ENCODE measurements at places on chromosomes 3 and 15.

GRCh38 chr3:30795176-30795575 lies 99.3 kb downstream of the GADL1 start:
- no peak for DNase-seq

- DNase-seq: no peak
Measured at GRCh38 chr15:50783411-50783810, 17.9 kb upstream of the SPPL2A start.

DNA sequence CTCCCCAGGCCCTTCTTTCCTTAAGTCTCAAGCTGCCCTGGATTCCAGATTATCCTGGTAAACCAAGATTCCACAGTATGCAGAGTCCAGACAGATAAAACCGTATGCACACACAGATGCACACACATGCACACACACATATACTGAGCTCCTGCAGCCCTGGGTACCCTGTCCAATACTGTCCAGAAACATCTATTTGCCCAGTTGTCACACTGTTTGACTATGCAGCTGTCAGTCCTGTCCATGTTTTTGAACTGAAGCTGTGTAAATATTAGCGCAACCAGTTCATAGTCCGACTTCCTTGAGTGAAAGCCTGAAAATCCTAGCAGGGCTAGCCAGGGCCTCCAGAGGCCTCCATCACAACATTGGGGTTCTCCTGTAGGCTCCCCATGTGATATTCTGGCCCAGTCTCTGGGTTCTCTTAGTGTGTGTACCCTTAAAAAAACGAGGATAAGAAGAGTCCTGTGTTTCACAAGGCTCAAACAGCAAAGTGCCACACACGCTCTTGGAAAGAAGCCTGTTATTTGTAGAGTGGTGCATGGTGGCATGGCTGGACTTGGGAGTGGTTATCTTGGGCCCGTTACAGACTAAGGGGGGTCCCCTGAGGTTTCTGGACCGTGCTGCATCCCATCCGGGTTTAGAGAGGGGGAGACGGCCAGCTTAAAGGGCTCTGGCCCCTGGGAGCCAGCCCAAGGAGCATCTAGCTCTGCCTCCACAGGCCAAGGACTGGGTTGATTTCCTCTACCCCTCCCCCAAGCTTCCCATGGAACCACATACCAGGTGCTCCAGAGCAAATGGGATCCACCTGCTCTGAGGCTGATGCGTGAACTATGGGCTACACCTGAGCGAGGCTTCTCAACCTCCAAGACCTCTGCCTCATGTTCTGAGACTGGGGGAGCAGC lies 108.3 kb downstream of the IQSEC1 start:
- no peak for DNase-seq

GRCh38 chr3:104472221-104472620 lies 894.5 kb upstream of the ALCAM start:
- no peak for DNase-seq

GRCh38 chr3:181298421-181298820 lies 308.9 kb upstream of the DNAJC19 start:
- no peak for DNase-seq

GRCh38 chr3:52444860-52445793 lies at the start of gene SEMA3G:
Gene SEMA3G (minus strand): TSS chr3:52445103. CDS start chr3:52445027, 76 bp downstream.
- peak; percentile 39 for DNase-seq

GRCh38 chr3:126490619-126491018 lies 14.9 kb upstream of the ZXDC start:
- no peak for DNase-seq

- no peak for DNase-seq
Measured at GRCh38 chr15:61038910-61039309, 190.2 kb downstream of the RORA start.

DNA sequence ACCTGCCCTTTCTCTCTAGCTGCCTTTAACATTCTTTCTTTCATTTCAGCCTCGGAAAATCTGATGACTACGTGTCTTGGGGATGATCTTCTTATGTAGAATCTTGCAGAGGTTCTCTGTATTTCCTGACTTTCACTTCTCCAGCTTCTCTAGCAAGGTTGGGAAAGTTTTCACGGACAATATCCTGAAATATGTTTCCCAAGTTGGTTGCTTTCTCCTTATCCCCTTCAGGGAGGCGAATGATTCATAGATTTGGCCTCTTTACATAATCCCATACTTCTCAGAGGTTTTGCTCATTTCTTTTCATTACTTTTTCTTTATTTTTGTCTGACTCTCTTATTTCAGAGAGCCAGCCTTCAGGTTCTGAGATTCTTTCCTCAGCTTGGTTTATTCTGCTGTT lies 62.1 kb upstream of the CCDC54 start:
- no peak for DNase-seq

DNA sequence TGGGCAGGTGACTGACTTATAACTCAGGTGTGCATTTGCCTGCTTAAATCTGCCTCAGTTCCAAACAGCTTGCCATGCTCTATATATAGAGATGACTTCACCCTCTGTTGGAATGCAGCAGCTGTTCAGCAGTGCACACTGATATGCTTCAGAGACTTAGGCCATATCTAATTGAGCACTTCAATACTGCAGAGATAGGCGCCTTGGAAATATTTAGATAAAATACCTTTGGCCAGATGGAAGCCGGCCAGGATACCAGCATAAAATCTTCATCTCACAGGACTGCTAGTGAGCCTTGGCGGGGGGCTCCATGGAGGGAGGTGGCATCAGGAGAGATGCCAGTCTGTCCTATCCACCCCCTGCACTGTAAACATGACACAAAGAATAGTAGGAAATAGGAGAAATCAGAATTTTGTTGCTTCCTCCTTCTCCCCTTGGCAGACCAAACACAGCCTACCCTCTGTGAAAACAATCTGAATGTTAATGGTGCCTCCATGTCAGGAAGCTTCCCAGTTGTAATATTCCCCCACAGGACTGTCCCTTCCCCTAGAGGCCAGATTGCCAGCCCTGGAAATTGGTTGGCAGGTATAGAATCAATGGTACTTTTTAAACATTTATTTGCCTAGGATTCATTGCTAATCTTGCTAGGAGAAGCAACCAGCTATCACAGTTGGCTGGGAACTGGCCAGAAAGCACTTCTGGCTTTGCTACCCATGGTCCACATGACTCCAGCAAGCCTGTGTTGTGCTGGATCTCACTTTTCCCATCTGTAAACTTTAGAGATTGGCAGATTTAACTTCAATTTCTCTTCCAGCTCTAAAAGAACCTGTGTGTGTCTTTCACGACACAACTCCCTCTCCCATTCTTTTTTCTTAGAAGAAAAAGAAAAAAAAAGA lies 215.5 kb upstream of the KCNMB2 start:
- no peak for DNase-seq

GRCh38 chr3:150436161-150436560 lies 28.1 kb downstream of the TSC22D2 start:
- DNase-seq: no peak

GRCh38 chr15:80242802-80243201 lies 9.2 kb downstream of the CTXND1 start:
- no peak for DNase-seq

- DNase-seq: no peak
Measured at GRCh38 chr15:37100966-37101215, 542 bp upstream of the MEIS2 start.

DNA sequence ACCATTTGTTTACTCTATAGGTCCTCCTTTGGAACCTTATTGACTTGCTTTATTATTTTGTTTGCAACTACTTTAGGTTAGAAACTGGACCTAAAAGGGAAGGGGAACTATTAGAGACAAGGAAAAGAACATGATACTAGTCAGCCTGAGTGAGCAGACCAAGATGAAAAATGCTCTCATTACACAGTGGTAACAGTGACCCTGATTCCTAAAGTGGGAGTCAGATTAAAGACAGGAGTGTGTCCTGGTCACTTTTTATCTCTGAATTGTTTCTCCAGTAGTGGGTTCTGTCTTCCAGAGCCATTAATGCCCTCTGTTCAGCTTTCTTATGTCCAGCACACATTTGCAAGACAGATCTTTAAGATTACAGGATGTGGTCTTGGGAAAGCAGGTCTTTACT lies 124.1 kb downstream of the TMEM108 start:
- DNase-seq: no peak

DNA sequence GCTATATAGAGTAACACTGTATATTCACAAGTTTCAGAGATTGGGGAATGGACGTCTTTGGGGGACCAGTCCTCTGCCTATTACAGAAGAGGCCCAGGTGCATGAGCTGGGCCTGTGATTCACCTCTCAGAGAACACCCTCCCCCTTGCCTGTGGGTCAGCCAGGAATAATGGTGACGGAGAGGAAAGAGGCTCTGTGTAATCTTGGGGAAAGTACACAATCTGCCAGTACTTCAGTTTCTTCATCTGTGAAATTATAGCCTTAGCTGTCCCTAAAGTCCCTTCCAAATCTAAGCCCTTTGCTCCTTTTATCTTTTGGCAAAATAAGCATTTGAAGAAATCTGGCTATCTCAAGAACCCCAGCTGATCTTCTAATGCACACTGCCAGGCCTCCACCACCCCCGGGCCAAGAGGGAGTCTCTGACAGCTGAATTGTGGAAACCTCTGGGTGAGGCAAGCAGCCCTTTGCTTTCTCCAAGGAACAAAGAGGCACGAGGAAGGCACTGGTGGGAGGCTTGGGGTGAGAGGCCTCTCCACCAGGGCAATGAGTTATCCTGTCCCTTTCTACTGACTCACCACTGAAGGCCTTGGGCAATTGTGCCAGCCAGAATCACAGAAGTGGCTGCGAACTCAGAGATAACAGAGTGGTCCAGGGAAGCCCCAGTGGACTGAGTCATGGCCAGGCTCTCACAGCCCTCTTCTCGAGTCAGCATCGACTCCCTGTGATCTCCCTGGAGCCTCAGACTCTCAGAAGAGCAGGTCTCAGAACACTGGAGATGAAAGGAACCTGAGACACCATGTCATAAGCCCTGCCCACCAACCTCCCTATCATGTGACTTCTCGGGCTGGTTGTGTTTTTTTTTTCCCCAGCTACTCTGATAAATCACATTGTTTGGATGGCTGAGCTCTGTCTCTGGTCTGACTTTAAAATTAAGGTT lies 31.8 kb downstream of the CCNL1 start:
- peak; percentile 37 for DNase-seq

DNA sequence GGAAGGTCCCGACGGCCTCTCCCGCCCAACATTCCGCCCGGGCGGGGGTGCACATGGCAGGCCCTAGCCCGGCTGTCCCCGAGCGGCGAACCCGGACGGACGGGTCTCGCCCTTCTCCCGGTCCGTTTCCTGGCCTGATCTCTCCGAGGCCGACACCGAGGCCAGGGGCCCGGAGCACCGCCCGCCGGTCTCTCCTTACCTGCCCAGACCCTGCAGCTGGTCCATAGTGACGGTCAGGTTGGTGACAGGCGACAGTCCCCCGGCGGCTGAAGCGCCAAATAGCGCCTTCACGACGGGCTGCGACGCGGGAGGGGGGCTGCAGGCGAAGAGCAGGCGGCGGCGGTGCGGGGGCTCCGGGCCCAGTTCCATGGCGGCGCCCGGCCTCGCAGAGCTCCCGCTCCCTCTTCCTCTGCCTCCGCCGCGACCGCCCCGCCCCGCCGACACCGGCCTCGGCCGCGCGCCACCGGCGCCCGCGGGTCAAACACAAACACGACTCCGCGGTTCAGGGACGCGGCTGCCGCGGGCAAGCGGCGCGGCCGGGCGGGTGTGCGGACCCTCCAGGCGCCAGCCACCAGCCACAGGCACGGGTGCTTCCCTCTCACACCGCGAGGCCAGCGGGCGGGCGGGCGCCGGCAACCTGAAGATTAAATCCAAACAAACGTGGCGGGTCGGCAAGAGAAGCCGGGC lies 495 bp downstream of the CDC25A start:
- no peak for DNase-seq

DNA sequence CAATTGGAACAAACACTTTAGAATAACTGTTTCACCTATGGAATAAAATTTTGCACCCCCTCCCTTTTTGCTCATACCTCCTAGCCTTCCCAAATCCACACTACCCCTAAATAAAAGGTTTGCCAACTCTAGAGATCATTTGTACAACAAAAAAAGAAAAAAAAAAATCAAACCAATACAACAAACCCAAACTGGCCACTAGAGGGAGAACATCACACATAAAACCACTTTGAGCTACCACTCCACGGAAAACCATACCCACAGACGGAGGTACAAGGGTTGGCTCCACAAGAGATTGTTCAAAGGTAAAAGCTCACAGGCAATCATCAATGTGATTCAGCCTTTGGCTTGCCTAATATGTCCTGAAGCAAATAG lies 47.6 kb downstream of the SETMAR start:
- DNase-seq: no peak

GRCh38 chr3:125967156-125967555 lies 1.8 kb upstream of the ROPN1B start:
- no peak for DNase-seq

DNA sequence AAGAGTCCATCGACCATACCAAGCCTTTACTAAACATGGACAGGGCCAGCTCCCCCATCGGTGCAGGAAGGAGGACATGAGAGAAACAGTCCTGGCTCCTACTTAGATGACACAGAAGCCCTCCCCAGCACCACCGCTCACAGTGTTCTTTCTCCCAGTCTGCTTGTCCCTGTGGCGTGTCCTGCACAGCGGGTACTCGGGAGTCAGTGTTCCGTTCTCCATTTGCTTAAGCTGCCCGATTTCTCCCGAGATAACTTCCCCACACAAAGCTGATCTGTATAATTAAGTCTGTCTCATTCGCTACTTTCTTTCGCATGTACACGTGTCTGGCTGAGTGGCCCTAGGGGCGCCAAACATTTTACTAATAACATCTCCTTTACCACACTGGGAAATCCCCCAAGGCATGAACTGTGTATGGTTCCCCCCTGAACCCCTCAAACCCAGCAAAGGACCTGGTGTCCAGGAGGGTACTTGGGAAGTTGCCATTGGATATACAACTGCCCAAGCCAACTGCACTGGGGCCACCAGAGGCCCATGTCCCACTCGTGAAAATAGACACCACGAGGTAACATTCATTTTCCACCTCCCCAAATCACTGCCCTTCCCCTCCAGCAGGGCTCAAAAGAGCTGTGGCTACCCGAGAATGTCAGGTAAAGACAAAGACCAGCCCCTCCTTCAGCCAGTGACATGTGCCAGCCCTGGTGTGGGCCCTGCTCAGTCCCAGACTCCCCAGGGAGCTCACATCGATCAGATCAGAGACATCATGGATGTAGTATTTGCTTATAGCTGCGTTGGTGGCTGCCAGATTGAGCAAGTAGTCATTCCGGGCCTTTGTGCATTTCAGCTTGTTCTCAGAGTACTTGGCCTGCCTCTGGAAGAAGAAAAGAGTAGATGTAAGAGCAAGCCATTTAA lies 96.5 kb upstream of the RAD18 start:
- no peak for DNase-seq

GRCh38 chr3:21259896-21260295 lies 491.1 kb downstream of the ZNF385D start:
- no peak for DNase-seq

DNA sequence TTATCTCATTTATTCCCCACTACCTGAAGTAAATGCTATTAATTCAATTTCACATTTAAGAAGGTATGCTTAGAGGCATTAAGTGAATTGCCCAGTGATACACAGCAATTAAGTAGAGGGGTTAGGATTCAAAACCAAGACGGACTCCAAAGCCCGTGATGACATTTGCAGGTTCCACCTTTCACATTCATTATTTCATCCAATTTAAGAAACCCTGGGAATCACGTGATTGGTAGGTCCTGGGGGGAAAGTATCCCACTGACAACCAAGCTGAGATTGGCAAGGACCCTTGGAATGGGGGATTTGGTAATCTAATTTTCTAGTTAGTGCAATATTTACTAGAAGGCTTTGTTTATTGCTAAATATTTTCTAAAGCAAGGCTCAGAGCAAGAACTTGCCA lies 1.8 kb downstream of the POMGNT2 start:
- no peak for DNase-seq

All from activated naive CD8-positive, alpha-beta T cell treated with anti-CD3 and anti-CD28 coated beads, Interleukin-2, amount 50 U/mL, for 16 hours (primary cell).